ENCODE measurements at places on chromosomes 7 and 10.

DNA sequence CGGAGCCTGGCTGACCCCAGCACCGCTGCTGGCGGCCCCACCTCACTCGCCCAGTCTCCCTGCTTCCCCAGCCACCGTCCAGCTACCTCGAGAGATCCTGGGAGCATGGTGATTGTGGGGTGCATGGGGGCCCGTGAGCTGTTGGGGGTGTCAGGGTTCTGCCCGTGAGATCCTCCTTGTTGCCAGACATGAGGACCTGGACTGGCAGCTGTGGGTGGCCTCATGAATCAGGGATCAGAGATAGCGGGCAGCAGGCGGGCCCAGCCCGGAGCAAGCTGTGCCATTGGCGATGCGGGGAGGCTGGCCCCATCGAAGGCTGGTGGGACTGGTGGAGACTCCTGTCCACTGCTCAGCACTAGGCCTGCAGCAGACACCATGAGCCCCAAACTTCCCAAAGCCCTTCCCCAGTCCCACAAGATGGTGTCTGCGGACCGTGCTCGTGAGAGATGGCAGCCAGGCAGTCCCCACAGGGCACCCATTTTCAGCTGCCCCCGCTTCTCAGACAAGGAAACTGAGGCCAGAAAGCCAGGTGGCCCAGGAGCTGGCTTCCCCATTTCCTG lies 75.6 kb downstream of the LHPP start:
- DNase-seq, result no peak

- no peak for DNase-seq
Measured at GRCh38 chr7:41029072-41029499, 673.8 kb downstream of the INHBA start.

- DNase-seq, result no peak
Measured at GRCh38 chr7:29854257-29854938, 48.1 kb downstream of the WIPF3 start.

DNA sequence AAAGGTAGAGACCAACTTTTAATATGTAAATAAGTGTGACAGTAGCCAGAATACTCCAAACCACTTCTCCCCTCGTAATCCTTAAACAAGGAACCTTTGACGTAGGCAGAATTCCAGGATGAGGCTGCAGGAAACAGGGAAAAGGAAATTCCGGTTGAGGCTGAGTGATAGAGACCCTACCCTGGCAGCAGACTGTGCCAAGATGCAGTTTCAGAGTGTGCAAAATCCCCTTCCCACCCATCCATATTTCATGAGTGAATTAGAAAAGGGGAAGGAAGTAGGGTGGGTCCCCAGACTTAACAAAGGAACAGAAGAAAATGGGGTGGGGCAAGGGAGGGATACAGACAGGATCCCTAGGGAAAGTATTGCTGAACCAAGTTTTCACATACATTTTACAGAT lies 143.0 kb downstream of the RAPGEF5 start:
- DNase-seq, result no peak

GRCh38 chr10:70596860-70597809 lies 5.4 kb downstream of the PRF1 start:
- DNase-seq, result no peak

DNA sequence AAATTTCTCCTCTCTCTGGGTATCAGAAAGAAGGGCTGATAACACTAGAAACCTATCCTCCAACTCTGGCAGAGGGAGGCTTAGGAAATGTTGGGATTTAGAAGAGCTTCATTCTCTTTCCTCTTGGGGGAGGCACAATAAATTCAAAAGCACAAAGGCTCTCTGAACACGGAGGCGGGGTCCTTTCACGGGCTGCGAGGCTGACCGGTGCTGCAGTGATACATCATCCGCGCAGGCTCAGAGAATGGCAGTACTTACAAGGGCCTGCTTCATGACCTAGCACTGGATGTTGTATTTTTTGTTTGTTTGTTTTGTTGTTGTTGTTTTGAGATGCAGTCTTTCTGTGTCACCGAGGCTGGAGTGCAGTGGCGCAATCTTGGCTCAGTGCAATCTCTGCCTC lies 306.2 kb downstream of the SORCS3 start:
- DNase-seq, result no peak

DNA sequence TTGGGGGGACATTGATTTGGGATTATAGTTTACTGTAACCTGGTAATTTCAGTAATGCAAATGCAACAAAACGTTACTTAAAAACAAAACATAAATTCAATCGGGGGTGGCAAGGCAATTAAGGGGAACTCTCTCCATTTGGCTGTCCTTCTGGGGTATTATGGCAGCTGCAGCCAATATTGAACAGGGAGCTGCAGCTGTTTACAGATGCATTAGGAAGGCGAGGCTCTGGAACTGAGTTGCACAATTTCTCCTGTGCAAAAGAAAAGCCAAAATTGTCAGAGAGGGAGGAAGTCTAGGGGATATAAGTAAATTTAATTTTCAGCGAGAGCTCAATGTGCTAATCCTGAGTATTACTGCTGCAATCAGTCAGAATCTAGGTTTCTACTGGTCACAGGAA lies 36.1 kb downstream of the NEUROD6 start:
- no peak for DNase-seq

GRCh38 chr7:77985232-77985973 lies 186.8 kb downstream of the PHTF2 start:
- no peak for DNase-seq

GRCh38 chr7:101391991-101392390 lies 29.3 kb downstream of the COL26A1 start:
- no peak for DNase-seq

DNA sequence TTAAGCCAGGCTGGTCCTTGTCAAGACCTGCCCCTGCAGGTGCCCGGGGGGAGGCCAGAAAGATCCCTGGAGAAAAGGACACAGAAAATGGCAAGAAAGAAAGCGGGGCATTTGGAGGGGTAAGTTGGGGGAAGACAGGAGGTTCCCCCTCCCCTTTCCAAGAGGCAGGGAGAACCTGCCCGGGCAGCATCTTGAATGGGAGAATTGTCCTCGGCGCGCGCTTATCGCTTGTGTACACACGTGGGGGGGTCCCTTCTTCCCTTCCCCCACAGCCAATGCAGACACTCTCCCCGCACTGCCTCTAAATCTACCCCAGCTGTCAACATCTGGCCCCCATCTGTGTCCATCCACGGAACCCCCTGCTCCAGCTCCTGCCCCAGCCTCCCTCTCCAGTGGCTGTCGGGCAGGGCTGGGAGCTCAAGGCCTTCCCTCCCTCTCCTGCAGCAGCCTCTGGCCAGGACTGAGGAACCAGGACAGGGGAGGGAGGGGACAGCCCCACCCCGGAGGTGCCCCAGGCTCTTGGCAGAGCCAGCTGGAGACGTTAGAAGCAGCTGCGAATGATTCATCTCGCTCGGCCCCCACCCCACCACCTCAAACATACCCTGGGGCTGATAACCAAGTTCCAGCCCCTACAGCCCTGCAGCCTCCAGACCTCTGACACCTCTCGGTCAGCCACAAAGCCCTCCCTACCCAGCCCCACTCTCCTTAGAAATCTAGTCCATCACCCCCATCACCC lies 25.3 kb downstream of the EPHB4 start:
- DNase-seq, result no peak

DNA sequence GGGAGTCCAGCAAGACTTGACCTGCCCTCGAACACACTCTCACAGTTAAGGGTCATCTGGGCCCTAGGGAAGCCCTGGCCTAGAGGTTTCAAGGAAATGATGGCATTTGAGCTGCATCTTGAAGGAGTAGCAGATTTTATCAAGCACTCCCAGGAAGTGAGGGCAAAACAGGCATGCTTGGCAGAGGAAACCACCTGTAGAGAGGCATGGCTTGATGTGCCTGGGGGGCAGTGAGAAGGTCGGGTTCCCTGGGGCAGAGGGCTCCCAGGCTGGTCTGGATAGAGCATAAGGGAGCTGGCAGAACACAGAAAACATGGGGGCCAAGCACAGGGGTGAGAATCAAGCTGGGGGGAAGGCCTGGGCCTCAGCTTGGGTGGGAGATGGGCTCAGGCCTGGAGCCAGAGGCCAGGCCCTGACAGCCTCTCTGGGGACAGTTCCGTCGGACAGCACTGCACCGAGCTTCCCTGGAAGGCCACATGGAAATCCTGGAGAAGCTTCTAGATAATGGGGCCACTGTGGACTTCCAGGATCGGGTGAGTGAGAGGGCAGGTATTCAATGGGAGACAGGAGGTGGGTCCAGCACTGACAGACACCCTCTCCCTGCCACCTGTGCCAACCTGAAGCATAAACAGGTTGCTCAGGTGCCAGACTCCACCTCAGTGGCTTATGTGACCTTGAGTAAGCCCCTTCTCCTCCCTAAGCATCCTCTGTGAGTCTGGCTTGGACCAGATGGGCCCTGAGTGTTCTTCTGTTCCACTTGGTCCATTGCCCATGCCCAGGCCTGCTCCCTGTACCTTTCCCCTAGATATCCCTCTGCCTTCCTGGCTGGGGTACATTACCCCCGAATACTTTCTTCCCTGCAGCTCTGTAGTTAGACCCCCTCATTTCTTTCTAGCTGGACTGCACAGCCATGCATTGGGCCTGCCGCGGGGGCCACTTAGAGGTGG lies 3.5 kb upstream of the HOGA1 start:
- no peak for DNase-seq

DNA sequence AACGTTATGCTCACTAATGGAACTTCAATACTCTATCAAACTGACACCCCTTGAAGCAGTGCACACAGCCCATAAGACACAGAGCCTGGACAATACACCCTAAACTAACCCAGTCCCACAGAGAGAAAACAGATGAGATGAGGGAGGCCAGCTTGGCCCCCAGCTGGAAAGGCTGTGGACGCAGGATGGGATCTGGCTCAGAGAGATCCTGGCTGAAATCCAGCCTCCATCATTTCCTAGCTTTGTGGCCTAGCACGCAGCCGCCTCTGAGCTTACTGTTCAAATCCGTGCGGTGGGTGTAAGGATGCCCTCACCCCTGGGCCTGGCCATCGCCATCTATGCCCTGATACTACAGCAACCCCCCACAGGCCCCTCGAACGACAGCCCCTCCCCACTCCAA lies 32.7 kb downstream of the SNX8 start:
- DNase-seq, result no peak

- DNase-seq, result no peak
Measured at GRCh38 chr10:127398140-127398970, 150.8 kb upstream of the NPS start.

- DNase-seq, result no peak
Measured at GRCh38 chr10:7320072-7320471, 90.8 kb downstream of the SFMBT2 start.

- DNase-seq, result no peak
Measured at GRCh38 chr10:123930340-123931001, 38.9 kb upstream of the CPXM2 start.

DNA sequence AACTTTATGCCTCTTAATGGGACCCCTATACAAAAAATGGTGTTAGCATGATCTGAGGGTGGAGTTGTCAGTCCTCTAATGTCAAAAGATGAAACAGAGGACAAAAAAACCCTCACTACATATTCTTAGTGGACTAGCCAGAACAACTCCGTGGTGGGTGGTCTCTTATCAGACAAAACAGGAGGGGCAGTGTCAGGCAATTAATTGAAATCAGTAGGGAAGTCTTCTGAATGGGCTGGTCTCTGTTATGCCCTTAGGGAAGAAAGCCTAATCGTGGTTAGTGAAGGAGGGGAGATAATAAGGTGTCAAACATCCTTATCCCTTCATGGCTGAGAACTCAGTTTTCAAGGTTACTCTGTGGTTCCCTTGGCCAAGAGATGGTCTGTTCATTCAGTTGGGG lies 909.4 kb downstream of the GRID1 start:
- DNase-seq, result no peak
